ENCODE measurements at places on chromosomes 11 and 22.
A peak's percentile ranks its signal among the peaks of the same experiment; 100 is the strongest.

- DNase-seq, result peak; percentile 73
Observed at GRCh38 chr11:107565219-107565937, at the start of gene ALKBH8. ALKBH8 (minus strand) TSS chr11:107565735; CDS start chr11:107560893, 4,842 bp downstream.

DNA sequence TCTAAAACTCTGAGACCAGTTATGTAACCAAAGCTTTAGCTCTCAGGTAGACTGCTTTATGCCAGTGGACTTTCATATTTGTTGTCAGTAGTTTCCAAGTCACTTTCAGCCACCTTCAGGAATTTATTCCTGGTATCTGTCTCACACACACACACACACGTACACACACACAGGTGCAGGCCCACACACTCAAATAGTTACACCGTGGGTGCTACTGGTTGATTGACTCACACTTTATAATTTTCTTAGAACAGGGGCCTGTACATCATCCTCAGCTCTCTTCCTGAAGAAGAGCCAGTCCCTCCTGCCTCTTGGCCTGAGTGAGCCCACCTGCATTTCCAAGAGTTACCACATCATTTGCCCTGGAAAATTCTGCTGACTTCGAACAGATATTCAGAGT is 555.2 kb downstream of the SOX6 start:
- no peak for DNase-seq

DNA sequence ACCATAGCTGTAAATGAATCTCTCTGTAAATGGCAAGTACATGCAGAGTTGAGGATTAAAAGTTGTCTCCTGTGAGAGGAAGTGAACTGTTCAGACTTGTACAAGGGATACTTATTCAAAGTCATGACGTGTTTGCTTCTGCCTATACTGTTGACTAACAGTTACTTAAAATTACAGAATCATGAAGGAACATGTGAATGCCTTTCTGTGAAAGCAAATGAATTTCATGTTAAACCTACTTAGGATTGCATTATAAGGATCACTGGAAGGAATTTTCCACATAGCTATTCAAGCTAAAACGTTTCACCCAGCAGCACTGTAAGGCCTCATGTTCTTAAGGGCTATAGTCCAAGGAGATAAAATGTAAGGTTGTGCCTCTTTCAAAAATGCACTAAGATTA is 93.4 kb upstream of the BIRC3 start:
- no peak for DNase-seq

DNA sequence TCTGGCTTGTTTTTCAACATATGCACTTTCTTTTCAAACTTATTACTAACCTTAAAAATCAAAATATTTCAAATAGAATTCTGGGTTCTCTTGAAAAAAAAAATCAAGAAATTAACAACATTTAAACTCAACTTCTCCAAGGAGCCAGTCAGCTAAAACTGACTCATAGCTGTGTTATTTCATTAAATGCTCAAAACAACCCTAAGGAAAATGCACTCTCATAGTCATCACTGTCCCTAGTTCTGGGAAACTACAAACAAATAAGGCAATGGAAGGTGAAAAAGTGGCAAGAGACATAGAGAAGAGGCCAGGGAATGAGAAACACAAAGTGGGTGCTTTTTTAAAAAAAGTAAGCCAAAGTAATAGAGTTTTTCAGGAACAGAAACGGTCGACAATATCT is 4.1 kb upstream of the ARHGAP20 start:
- no peak for DNase-seq

GRCh38 chr22:22810018-22810427 is 77.6 kb upstream of the IGLL5 start:
- DNase-seq, result no peak

DNA sequence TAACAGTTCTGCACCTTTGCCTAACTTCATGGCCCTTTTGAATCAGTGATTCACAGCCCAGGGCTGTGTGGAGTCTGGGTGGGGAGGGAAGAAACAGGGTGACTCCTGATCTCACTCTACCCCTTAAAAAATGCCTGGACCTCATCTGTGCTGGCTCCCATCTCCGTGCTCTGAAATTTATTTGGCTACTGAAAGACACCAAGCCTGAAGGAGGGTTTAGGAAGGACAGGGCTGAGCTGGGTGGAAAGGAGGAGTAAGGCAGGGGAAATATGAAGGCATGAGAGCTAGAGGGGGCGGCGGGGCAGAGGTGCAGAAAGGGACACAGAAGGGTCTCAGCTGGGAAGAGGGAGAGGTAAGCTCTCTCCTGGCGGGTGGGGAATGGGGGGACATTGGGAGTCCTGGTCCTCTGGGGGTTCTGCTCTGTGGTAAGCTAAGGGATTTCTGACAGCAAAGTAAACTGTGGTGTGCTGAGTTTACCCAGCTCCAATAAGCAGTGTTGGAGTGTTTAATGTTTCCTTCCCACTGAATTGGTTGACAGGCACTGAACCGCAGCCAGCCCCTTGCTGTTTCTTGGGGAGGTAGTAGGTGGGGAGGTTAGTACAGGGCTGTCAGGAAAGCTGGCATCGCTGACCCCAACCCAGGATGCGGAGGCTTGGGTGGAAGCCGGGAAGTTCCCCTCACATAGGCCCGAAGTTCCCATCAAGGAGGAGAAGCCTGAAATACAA is 71.1 kb downstream of the RPUSD4 start:
- DNase-seq, result no peak

- no peak for DNase-seq
Observed at GRCh38 chr22:42939451-42939881, 75.5 kb downstream of the PACSIN2 start.

- DNase-seq, result no peak
Observed at GRCh38 chr11:74493791-74494630, 487 bp upstream of the LIPT2 start.

DNA sequence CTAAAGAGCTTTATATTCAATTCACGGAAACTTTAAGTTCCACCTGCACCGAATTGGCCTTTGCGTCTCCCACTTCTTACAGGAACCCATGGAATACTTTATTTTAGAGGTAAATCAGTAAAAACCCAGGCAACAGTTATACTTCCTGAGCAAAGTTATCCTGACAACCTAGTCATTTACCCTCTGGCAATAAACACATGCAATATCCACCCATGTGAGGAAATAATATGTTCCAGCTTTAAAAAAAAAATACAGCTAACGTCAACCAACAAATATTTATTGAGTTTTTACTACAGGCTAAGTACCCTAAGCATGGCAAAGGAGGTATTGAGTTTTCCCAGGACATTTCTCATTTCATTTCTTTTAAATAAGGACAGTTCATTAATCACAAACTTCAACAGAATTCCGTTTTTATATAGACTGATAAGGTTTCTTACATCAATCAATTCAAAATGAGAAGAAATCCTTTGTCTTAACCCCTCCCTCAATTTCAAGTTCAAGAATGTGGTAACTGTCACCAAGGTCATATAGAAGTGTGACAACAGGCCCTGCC is 38.3 kb upstream of the CCDC34 start:
- no peak for DNase-seq

DNA sequence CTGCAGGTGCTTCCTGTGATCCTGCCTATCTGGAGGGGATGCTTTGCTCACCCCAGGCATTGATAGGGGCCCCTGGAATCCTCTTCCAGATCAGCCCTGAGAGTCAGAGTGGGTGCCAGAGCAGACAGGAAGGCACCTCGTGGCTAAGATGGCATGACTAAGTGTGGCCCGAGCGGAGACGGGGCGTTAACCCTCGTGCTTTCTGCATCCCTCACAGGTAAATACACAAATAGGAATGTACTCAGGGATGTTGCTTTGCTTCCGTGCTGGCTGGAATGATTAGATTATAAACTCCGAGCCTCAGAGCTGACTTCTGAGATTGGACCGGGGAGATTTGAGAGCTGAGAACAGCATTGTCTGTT is 312.7 kb upstream of the B3GAT1 start:
- no peak for DNase-seq

DNA sequence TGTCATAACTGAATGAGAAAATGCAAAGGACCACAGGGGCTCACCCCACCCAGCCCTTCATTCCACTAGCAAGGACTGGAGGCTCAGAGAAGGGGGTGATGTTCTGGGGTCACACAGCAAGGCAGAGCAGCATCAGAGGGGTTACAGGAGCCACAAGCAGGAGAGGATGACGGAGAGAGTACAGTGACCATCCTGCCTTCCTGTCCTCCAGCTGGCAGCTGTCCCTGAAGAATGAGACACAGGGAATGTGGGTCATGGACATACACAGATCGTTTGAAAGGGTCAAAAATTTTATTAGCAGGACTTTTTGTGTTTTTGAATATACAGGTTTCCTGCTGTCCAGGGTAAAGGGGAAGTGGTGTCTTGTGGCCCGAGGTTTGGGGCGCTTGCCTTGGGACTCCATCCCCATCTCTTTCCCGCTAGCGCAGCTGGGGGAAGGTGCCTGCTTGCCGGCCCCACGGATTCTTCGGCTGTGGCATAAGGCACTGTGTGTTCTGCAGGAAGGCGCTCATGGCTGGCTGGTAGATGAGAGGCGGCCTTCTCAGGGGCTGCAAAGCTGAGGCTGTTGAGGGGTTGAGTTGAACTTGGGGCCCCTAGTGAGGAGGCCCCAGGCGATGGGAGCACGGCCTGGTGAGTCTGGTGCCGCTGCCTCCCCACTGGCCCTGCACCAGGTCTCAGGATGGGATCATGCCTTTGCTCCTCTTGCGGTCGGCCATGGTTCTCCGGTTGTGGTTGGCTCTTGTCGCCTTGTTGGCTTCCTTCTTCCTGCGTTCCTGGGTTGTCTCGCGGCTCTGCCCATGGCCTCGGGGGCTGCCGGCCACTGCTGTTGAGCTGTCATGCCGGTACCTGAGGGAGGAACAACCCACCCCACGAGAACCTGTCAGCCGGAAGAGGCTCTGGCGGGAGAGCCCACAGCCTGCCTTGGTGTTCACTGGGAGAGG is 21.4 kb downstream of the UQCR10 start:
- peak; percentile 83 for DNase-seq

GRCh38 chr11:58958500-58958899 is 19.2 kb downstream of the GLYATL1 start:
- DNase-seq, result peak; percentile 25

DNA sequence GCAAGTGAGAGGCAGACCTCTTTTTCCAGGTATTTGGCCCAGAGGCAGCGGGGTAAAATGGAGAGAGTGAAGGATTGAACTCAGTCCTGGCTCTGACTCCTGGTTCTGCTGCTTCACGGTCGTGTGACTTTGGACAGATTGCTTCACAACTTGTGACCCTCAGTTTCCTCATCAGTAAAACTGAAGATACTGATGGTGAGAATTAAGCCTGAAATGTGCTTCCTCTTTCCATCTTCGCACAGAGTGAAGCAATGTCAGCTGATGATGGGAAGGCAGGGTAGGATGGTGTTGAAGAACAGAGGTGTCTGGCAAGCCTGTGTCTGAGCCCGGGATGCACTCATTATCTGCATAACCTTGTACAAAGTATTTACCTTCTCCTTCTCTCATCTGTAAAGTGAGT is 59.0 kb downstream of the UBASH3B start:
- DNase-seq, result no peak

- DNase-seq, result no peak
Observed at GRCh38 chr11:34865261-34865660, 50.9 kb downstream of the APIP start.

DNA sequence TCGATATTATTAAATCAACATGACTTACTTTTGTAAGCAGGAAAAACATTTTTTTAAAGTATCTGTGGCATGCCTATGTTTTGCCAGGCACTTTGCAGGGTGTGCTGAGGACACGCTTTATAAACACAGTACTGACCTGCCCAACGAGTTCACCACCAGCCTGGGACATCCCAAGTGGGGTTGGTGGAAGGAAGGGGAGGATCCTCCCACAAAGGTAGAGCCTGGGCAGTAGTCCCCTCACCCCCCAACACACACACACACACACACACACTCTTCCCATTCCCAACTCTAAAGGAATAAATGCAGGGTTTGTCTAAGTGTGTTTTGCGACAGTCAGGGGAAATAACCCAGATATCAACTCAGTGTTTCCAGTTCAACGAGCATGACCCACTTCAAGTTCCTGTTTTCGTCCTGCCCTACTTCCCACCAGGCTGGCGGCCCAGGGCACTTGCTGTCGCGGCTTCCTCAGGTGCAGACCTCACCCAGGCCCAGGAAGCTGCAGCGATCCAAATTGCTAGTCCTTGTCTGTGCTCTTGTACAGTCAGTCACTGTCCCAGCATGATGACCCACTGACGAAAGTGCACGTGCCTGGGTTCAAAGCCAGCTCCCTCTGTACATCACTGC is 3.1 kb downstream of the CERK start:
- peak; percentile 66 for DNase-seq

- DNase-seq, result no peak
Observed at GRCh38 chr11:69280451-69280850, 13.5 kb upstream of the MYEOV start.

GRCh38 chr11:47359162-47359561 is 6.7 kb upstream of the MYBPC3 start:
- no peak for DNase-seq

DNA sequence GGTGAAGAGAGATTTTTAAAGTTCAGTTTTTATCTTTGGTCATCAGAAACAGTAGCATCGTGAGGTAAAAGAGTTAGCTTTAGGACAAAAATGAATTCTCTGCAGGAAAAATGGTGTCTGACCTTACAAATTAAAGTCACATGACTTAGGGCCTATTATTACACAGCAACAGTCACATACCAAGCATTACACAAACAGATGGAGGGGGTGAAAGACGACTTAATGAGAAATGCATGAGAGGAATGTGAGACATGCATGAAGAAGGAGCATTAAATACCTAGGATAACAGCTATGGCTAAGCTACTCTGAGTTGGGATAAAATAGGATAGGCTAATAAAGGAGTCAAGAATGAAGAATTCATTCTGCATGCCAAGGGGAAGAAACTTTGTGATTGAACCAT is 77.5 kb downstream of the BLID start:
- DNase-seq, result no peak

DNA sequence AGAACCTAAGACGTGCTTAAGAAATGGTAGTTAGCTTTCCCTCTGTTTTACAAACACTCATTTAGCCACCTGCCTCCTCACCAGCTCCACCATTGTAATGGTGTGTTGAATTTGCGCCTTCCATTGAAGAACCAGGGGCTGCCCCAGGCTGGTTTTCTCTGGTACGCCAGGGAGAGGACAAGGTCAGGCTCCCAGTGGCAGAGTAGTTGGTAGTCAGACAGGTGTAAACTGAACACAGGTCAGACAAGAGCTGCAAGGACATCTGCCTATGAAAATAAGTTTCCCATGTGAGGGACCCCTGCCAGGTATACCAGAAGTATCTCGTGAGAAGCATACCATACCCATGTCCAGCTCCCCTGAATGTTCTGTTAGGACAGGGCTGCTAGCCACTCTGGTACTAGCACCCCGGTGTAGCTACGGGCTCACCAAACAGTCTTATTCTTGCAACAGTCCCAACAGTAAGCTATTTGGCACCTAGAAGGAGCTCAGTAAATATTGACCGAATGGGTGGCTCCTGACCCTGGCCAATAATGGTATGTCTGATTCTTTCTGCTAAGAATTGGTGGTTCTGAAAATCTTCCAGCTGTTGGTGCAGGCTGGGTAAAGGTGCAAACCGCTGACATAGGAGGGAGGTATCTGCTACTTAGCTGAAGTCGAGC is 359.0 kb downstream of the LARGE1 start:
- no peak for DNase-seq

DNA sequence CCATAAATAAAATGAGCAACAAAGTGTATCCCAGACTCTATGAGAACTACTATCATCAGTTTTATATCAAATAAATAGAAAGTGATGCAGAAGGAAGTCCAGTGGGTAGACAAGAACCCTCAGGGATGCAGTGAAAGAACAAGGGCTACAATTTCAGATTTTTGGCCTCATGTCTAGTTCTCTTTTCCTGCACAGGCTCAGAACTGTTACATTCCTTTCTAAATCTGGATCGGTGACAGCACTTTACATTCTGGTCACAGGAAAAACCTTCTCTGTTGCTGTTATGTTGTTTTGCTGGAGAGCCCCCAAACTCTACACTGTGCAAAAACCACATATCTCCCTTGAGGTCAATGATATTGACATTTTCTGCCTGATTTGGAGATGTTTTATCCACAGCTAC is 108.8 kb upstream of the ANO5 start:
- DNase-seq, result no peak

Measured in adrenal gland (tissue), 19 donors.